Fibroblast of lung (primary cell): ENCODE measurements at places on chromosomes 6 and 20. TPM values are rescaled to one million over a fixed set of nuclear protein-coding genes. Genes with fewer than 3 reads are reported as not detected.

DNA sequence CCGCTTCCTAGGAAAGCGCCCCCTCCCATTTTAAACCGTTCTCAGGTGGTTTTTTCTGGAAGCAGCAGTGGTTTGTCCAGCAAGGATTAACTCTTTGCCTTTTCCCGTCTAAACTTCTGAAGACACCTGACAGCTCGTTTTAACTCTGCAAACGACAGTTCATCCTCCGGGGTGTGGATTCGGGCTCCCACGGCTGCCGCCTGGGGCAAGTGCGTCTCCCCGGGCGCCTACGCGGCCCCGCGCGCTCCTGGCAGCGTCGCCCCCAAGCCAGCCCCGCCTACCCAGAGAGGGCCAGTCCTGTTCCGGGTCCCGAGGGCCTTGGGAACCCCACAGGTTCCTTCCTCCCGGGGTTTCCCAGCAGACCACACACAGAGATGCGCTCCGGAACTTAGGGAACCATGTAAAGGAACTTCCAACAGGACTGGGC, 54.4 kb downstream of the PRR18 start:
- no peak for DNase-seq

DNA sequence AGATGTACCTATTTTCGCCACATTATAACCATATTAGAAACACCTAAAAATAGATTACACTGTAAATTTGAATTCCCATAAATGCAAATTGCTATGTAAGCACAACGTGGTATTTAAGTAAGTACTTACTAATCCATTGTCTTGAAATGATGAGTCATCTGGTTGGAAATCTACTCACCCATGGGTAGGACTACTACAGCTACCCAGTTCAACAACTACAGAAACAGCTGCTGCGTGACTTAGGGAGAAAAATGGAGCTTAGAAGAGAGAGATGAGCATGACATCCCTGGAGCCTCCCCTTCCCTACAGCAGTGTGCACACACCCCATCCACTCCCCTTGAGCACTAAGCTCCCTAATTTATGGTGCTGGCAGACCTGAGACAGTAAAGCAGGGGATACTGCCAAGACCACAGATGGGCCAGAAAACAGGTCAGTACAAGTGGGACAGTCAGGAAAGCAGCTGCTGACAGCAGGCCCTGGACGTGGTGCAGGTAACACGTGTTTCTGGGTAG, 26.9 kb downstream of the RRAGD start:
- DNase-seq = no peak

The RAB44 gene
- 0.03 TPM in 1 of 2 replicates, not detected in the other for polyA plus RNA-seq

The ZNF165 gene
- 0.14 and 0.23 TPM in 2 replicates for polyA plus RNA-seq
